ENCODE measurements at places on chromosomes 4 and X. TPM values are rescaled to one million over a fixed set of nuclear protein-coding genes. Genes with fewer than 3 reads are reported as not detected.

DNA sequence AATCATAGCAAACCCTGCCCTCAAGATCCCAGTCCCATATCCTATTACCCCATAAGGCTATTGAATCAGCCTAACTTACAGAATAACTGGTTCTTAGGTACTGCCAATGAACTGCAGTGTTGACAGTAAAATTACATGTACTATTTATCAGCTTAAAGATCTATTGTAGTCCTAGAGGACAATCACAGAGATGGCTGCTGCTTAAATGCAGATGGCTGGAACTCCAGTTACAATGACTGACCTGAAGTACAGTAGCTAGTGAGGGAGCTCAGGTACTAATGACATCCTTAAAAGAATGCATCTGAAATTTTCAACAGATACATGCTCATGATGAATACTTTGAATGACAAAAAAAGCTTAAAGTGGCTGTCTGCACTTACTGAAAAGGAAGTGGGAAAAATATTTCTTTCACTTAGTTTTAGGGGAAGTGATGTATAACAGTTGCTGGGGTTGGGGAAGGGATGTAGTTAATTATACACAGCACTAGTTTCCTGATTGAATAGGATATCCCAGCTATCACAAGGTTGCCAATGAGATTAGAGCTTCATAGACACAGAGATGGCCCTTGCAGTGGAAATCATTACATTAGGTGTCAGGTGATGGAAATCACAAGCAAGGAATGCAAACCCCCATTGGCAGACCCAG, 42.0 kb downstream of the USP26 start:
- no peak for DNase-seq

- no peak for DNase-seq
Observed at GRCh38 chrX:21660156-21660555, 2.0 kb upstream of the KLHL34 start.

Gene CAPN6
- total RNA-seq, result 0.15 TPM

Gene BMP3
- not detected for total RNA-seq

Gene SLITRK4
- total RNA-seq, result 0.05 TPM

GRCh38 chr4:123379392-123379791, 17.2 kb upstream of the SPRY1 start:
- no peak for DNase-seq

DNA sequence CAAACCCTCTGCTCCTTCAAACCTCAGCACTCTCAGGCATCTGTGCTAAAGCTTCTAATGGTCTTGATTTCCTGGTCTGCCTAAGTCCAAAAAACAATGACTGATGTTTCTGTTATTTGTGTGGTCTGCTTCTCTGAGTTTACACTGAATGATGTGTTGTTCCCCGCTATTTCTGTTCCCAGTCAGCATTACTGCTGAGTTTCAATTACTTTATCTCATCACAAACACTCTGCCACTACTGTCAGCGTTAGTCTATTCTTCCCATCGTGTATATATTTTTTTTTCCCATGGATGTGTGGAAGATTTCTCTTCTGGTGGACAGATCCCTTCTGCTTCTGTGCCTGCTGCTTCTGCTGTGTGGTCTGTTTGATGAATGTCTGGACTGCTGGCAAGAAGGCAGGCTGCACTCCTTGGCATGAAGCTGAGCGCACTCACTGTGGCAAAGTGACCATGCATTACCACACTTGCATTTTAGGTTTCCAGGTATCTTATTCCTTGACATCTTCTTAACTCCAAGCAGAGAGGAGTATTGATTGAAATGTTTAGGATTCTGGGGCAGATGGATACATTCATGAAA, 106.9 kb upstream of the PAQR3 start:
- no peak for DNase-seq

DNA sequence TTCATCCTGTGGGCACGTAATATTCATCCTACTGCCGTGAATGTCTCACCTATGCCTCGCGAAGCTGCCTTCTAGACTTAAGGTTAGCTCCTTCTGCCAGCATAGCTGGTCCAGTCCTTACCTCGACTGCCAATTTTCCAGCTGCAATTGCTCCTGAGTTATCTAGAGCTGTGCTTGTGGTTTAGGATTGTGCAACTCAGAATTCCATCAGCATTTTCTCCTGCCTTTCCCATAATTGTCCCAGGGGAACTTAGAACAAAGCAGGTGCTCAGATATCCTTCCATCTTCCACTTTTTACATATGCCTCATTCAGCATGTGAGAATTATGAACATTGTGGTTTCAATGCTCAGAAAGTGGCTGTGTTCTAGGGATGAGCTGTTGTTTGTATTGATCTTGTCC, 131.4 kb upstream of the ADGRL3 start:
- no peak for DNase-seq

- no peak for DNase-seq
Observed at GRCh38 chrX:15849555-15849954, 5.1 kb downstream of the AP1S2 start.

GRCh38 chr4:66062044-66062443, 391.8 kb upstream of the EPHA5 start:
- DNase-seq, result no peak

Gene ADH7
- not detected for total RNA-seq

- no peak for DNase-seq
Observed at GRCh38 chr4:182752158-182752910, 164.9 kb downstream of the DCTD start.

Gene TCEAL9
- 2.5 TPM for total RNA-seq

DNA sequence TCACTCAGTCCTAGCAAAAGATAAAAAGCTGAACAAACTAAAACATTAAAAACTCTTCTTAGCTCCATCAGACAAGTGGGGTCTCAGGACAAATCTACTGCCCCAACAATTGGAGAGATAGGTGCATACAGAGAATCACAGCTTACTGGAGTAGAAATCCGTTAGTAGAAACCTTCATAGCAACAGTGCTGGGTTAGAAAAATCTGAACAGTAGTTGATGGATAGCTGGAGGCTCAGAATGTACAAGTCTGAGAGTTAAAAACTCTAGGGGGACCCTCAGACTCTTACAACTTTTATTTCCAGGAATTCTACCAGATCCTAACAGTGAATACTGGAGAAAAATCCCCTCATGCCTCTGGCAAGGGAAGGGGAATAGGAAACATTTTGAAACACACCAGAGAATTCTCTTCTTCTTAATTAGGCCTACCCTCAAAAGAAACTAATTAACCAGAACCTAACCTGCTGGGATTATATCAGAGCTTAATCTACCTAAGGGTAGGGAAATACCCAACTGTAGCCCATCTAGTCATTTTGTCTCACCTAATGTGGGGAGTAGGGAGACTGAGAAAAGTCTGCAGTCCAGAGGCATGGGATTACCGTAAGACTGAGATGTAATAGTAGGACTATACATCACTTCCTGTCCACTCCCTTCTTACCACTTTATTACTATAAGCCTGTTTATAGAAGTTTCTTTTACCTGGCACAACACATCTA, 165.0 kb upstream of the CTSO start:
- no peak for DNase-seq

Gene GAR1
- total RNA-seq, result 7.1 TPM

- DNase-seq, result no peak
Observed at GRCh38 chr4:70945046-70945445, 42.9 kb downstream of the MOB1B start.

DNA sequence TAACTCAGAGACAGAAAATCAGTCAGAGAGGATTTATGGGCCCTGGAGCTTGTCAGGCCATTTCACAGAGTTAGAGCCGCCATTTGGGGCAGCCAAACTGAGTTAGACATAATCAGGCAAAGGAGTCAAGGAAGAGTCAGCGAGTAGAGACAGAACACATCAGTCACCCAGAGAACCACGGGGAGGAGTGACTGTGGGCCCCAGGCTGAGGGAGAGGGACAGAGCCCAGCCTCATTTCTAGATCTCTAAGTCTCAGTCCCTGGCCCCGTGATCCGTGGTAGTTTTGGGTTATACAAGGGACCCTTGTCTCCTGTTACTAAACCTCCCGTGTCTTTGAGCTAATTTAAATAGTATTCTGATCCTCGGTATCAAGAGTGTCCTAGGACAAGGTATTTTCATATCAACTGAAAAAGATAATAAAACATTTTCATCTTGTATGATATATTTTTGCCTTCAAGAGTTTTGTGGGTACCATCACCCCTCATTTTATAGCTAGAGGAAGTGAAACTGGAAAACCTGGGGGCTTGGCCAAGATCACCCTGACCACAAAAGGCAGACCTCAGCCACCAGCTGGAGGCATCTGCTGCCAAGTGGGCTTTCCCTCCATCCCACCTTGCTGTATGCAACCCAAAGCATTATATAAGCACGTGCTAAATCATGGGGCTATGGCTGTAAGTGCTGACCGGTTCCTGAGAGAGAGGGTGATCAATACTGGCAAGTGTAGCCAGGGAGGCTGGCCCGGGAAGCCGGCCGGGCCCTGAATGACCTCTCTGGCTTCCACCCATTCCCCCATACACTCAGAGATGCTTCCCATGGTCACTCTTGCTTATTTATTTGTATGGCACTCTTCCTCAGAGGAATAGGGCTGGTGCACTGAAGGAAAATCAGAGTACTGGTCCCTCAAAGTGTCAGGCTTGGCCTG, 204.1 kb downstream of the BCOR start:
- no peak for DNase-seq

Gene CYBB
- total RNA-seq, result 5.7 TPM

Gene TRPC5OS
- not detected for total RNA-seq

DNA sequence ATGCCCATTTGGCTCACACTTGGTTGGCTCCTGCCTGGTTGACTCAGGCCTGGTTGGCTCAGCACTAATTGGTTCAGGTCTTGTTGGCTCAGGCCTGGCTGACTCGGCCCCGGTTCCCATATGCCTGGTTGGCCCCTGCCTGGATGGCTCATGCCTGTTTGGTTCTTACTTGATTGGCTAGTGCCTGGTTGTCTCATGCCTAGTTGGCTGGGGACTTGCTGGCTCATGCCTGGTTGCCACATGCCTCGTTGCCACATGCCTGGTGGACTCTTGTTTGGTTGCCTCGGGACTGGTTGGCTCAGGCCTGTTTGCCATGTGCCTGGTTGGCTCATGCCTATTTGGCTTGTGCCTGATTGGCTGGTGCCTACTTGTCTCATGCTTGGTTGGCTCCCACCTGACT, 103.7 kb downstream of the APOOL start:
- no peak for DNase-seq

Gene CXCL11
- not detected for total RNA-seq

All from right lobe of liver (tissue), 6 donors.